Fibroblast of lung (primary cell): ENCODE measurements at places on chromosomes 1 and 21.

DNA sequence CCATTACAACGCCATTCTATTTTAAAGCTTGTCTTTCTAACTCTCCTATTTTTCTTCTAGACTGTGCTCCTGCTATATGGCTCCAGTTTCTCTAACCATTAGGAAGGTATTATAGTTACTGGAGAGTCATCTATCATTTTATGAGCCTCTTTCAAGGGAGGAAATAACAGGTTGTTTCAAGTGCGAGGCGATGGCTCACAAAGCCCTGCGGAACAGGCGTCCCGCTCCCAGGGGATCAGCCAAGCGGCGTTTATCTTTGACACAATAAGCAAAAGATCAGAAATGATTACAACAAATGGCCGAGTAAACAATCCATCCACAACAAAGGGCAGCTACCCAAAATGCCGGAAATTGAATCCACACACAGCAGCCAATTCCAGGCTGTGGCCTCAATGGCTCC, 249.5 kb upstream of the POU3F1 start:
- no peak for DNase-seq

DNA sequence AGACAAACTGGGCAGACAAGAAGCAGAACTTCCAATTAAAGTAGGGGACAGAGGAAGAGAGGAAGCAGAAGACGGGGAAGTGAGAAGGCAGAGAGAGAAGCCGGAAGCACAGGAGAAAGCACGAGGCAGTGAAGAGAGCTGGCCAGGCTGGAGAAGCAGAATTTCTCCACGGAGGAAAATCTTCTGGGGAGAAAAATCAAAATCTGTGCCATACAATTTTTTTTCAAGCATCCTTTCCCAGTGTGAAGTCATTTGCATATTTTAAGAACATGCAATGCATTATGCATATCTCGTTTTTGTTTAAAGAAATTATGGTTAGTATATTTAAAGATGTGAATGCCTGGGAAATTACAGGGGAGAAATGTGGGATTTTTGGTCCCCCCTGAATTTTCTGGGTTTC, 7.3 kb upstream of the CAMK2N1 start:
- no peak for DNase-seq

DNA sequence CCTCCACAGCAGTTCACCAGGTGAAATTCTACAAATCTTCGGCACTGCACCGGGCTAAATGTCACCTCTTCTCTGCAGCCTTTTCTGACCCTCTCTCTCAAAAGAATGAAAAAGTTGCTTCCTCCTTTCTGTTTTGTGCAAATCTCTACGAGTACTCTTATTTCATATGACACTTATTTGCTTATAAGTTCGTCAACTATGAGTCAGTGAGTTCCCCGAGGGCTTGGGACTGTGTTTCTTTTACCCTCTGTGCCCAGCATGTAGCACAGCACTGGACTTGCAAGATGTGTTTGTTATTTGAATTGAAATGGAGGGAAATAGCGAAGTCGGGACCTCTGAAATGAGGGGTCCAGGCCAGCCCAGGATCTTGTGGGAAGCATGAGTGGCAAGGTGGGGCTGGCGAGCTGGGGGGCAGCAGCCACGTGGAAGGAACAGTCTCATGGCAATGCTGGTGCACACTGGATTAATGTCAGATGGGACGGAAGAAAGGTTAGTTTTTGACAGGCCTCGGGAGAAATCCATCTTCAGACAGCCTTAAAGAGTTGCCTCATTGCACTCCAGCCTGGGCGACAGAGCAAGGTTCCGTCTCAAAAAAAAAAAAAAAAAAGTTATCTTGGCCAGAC, 6.2 kb downstream of the SLC6A9 start:
- DNase-seq, result no peak

DNA sequence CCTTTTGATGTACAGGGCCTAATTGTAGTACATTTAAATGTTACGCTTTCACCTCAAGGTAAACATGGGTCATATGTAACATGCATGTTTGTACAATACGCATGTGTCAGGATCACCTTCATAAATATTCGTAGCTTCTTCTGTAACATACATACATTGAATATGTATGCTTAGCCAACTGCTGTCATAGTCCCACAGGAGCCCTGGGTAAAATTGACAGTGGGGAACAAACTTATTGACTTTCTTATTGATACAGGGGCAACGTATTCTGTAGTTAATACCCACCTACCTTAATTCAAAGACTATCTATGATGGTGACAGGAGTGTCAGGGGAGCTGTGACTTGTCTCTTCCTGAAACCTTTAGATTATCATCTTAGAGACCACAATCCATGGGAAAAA, 3.7 kb upstream of the REN start:
- DNase-seq, result no peak

DNA sequence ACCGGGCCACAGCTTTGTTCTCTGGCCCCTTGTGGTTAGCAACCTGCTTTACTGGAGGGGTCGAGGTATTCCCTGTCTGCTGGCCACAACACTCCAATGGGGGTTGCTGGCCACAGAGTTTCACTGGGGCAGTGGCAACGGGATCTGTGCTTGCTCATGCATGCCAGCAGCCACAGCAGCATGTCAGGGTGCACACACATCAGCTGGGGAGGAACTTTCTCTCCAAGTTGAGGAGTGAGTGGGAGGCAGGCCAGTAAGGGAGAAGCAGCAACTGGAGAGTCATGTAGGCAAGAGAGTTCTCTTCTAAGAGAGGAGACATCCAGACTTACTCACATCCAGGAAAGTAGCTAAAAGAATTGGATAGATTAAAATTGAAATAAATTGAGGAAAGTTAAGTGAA, 38.0 kb downstream of the SAMD13 start:
- no peak for DNase-seq

DNA sequence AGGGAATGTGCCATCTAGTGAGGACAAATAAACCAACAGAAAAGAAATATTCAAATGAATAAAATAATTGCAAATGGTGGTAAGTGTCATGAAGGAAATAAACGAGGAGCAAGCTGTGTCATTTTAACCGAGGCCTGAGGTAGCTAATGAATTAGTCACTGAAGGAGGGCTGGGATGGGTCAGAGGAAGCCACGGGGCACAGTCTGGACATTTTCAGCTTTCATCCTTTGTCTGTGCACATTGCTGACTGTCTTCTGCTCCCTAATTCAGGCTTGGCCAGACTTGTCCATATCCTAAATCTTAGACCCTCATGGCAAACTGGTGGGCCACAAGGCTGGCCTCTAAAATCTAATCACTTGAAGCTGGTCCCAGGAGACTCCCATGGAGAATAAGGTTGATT, 138.4 kb downstream of the RHOU start:
- DNase-seq, result no peak

- DNase-seq, result no peak
These were observed 31.8 kb upstream of the PLD5 start for GRCh38 chr1:242556276-242556675.

- peak; percentile 83 for DNase-seq
These were observed 50.7 kb downstream of the ZNF684 start for GRCh38 chr1:40582116-40582515.

GRCh38 chr1:234768171-234768568, 158.2 kb upstream of the IRF2BP2 start:
- DNase-seq, result no peak

GRCh38 chr1:91455896-91456295, 44.8 kb upstream of the CDC7 start:
- no peak for DNase-seq

GRCh38 chr1:26993237-26994019, at the start of gene TRNP1:
Gene TRNP1 (plus strand): TSS chr1:26993692. CDS start chr1:26993787, 95 bp downstream.
- peak; percentile 86 for DNase-seq

GRCh38 chr1:51669816-51670215, 52.9 kb downstream of the OSBPL9 start:
- DNase-seq, result no peak

- DNase-seq, result no peak
These were observed 23.7 kb downstream of the ABCG1 start for GRCh38 chr21:42242611-42243010.

DNA sequence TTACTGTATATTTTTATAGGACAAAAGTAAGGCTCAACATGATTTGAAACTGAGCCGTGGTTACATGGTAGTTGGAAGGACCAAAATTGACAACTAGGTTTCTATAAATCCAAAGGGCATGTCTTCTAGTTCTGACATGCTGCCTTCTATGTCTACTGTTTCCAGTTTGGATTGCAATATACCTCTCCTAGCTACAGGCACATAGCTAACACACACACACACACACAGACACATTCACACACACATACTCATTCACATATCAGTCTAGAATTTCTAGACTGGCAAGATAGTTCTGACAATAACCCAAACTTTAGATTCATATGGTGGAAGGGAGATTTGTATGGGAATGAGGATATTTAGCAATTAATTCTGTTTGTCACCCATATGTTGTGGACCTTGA, 544.8 kb upstream of the CAMK1G start:
- DNase-seq, result peak; percentile 14

- DNase-seq, result no peak
These were observed 17.1 kb upstream of the FMO4 start for GRCh38 chr1:171296897-171297296.
